ENCODE measurements at places on chromosomes 4 and X.

DNA sequence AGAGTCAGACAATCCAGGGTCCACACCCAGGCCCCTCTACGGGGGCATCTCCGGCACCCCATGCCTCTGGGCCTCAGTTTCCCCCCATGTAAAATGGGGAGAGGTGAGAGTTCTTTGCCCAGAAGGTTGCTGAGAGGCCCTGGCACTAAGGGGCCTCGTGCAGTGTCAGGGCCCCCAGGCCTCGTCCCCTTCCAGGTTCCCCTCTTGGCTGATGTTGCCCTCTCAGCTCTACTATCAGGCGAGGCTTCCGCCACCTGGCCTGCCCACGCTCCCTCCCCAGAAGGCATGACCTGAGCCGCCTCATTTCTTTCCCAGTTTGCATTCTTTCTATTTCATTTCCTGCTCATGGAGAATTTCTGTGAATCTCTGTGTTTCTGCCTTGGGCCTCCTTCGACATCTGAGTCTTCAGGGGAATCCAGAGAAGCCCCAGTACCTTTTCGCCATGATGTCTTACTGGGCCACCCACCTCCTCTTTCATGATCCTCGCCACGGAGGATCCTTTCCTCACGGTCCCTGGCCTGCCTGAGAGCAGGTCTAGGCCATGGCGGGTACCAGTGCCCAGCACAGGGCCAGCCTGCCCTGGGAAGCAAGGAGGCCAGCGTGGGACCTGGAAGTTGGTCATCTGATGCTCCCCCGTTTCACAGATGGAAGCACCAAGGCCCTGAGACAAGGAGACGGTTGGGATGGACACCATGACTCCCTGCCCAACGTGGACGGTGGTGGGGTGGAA, 21.9 kb upstream of the MRFAP1 start:
- no peak for DNase-seq

DNA sequence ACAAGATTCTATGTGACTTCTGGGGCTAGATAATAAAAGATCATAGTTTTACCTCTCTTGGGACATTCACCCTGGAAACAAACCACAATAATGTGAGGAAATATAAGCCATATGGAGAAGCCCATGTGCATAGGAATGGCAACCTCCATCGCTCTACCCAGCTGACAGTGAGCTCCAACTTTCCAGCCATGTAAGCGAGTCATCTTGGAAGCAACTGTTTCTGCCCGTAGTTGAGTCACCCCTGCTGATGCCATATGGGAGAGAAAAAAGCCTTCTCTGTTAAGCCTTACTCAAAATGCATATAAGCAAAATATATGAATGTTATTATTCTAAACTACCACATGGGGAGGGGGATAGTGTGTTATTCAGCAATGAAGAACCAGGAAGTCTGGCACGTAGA, 31.4 kb upstream of the RELL1 start:
- DNase-seq, result no peak

- no peak for DNase-seq
These were observed 32.0 kb downstream of the PTPN13 start for GRCh38 chr4:86626066-86626465.

GRCh38 chrX:16629909-16630308, 20.0 kb upstream of the S100G start:
- DNase-seq, result peak; percentile 44

DNA sequence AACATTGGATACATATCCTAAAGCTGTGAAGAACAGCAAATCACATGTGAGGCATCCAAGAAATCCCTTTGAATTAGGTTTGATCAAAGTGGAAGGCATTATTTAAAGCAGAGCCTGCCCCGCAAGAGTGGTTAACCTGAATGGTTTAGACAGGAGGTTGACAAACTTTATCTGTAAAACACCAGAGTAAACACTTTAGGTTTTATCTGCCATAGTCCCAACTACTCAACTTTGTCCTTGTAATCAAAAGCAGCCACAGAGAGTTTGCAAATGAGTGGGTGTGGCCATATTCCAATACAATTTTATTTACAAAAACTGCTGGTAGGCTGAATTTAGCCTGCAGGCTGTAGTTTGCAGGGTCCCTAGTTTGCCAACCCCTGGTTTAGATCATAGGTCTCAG, 25.2 kb upstream of the FGFBP2 start:
- DNase-seq, result no peak

DNA sequence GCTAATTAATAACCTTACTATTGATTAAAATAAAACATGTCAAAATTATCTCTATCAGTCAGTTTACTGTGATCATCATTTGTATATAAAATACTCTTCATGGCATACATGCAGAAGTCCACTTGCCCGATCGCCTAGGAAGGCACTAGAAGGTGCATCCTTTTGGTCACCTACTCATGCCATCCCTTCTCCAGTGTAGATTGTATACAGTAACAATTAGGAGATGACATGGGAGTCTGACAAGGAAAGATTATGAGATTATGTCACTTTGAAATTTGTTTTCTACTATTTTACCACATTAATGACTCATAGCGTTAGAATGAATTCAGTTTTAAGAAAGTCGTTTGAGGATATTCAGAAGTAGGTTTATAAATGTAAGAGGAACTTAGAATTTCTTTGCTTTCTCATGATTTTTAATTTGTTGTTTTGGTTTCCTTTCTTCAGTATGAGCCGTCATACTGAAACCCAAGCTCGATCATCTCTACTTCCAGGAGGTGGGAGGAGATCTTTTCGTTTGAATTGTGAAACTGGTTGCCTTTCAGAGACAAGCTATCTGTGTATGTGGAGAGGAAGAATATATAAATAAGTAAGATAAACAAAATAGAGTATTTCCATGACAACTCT, 51.1 kb upstream of the UNC5C start:
- DNase-seq, result no peak

DNA sequence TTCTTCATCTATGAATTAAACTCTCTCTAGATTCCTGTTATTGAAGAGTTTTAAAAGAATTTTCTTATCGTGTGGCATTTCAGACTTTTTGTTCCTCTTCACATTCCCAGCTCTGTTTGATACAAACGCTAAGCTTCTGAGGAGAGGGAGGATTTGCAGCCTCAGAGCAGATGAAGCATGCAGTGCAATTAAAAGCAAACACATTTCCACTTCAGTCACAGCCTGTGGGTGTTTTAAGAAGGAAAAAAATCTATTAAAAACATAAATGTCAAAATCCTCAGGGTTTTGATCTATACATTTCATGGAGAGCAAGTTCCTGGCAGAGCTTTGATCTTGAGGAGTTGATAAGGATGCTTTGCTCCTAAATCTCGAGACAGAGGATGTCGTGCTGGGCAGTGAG, 442.4 kb upstream of the BOD1L1 start:
- no peak for DNase-seq

- no peak for DNase-seq
These were observed 1.7 kb downstream of the SLC9B2 start for GRCh38 chr4:103074744-103075434.
